ENCODE measurements at places on chromosomes 1 and 21.

GRCh38 chr21:26952374-26953066 is 14.4 kb downstream of the ADAMTS5 start:
- no peak for DNase-seq

DNA sequence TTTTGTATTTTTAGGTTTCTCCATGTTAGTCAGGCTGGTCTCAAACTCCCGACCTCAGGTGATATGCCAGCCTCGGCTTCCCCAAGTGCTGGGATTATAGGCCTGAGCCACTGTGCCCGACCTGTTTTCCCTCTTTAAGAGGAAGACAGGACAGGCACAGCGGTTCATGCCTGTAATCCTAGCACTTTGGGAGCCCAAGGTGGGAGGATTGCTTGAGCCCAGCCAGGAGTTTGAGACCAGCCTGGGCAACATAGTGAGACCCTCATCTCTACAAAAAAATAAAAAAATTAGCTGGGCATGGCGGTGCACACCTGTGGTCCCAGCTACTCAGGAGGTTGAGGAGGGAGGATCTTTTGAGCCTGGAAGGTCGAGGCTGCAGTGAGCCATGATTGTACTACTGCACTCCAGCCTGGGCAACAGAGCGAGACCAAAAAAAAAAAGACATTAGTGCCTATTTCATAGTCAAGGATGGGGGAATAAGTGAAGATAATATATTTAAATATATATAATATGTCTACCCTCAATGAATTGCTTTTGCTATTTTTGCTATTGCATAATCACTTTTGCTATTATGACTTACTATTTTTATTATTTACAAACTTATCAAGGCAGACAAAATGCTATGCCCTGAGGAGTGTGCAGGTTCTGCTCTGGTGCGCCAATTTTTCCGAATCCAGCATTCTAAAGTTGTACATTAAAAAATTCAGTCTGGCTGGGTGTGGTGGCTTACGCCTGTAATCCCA is 17.7 kb downstream of the MARCKSL1 start:
- DNase-seq: no peak

- DNase-seq: no peak
Observed at GRCh38 chr1:215081661-215082531, 641 bp upstream of the KCNK2 start.

DNA sequence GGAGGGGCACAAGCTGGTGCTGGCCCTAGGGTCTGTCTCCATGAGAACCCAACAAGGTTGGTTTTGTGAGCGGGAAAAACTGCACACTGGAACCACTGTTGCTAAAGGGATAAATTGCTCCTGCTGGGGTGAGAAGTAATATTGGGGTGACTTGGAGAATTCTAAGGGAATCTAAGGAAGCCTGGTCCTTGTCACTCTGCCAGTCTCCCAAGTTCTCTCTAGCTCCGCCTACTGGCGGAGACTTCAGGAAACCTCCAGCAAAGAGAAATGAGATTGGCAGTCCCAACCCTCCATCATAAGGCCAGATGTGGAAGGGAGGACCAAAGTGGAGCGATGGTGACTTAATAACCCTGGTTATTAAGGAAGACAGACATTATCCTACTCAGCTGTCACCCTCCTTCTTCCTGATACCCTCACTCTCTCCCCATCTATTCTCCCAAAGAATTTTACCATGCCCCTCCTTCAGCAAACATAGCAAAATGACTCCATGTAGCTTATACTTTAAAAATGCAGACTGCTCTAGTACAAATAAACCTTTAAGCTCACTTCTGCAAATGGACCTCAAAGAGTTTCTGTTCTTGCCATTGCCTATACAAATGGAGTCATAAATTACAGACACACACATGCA is 2.7 kb downstream of the LCE1F start:
- DNase-seq: no peak

DNA sequence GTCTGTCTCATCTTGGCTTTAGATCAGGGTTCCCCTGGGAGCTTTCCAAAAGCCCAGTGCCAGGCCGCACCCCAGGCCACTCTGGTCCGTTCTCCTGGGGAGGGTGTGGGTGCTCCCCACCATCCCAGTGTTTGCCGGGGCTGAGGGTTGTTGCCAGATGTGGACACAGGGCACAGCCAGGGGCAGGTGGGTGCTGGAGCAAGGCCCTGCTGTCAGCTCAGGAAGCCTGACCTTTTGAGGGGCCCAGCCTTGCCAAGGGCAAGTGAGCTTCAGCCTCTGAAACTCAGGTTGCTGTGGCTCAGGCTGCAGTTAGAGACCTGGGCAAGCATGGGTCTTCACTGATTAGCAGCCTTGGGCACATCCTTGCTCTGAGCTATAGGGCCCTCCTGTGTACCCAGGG is 22.8 kb upstream of the ZBTB21 start:
- no peak for DNase-seq

- DNase-seq: peak; percentile 15
Observed at GRCh38 chr21:42313501-42313969, 1.7 kb downstream of the TFF3 start.

DNA sequence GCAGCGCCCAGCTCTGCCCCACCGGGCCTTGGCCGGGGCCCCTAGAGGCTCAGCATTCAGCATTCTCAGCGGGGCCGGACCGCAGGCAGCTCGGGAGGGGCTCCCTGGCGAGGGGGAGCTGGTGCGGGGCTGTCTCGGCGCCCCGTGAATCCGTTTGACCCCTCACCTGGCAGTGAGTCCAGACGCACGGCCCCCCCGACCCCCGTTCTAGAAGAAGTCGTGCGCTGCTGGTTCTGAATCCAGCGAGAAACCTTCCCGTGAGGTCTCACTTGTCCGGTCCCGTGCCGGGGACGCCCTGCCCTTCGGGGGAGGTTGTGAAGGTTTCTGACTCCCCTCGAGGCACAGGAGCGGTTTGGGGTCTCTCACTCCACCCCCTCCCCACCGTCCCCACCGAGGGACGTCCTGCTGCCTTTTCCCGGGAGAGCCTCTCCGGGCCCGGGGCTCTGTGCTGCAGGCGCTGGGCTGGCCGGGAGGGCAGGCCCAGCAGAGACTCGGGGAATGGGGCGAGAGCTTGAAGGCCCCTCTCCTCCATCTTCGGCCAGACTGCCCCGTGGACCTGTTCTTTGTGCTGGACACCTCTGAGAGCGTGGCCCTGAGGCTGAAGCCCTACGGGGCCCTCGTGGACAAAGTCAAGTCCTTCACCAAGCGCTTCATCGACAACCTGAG is 655 bp downstream of the COL6A1 start:
- DNase-seq: no peak

DNA sequence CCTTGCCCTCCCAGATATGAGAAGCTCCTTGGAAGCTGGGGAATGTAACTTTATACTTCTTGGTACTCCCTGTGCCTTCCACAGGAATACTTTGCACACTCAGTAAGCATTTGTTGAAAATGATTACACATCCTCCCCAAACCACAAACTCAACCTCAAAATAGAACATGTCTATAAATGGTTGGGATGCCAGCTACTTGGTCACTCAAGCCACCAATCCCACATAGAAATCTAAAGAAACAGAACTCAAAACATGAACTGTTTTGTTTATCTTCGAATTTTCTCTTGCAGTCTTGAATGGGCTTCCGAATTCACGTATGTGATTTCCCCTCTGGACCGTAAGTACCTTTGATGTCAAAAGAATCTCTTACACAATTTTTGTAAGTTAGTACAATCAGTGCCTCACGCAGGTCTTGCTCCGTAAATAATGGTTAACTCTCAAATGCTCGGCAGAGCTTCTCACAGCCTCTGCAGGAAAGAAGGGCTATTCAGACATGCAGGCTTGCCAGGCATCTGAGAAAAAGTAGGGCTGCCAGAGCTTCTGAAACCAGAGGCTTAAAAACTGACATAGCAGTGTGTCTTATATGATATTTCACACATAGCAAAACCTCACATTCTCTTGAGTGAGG is 26.9 kb downstream of the SORT1 start:
- DNase-seq: no peak

DNA sequence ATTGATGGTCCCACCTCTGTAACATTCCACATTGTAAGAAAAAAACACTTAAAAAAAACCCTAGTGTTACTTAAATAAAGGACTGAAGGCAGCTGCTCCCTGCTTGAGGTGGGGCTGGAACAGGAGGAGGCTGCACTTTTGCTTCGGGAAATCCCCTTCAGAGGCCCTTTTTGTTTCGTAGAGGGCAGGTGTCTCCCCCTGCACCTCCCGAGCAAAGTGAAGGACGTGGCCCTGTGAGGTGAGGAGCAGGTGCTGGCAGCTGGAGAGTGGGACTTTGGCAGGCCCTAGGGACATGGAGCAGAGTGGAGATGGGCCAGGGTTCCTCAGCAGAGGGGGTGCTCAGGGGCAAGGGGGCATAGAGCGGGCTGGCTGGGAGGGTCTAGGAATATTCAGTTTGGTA is 33.4 kb upstream of the WNT4 start:
- DNase-seq: peak; percentile 31

DNA sequence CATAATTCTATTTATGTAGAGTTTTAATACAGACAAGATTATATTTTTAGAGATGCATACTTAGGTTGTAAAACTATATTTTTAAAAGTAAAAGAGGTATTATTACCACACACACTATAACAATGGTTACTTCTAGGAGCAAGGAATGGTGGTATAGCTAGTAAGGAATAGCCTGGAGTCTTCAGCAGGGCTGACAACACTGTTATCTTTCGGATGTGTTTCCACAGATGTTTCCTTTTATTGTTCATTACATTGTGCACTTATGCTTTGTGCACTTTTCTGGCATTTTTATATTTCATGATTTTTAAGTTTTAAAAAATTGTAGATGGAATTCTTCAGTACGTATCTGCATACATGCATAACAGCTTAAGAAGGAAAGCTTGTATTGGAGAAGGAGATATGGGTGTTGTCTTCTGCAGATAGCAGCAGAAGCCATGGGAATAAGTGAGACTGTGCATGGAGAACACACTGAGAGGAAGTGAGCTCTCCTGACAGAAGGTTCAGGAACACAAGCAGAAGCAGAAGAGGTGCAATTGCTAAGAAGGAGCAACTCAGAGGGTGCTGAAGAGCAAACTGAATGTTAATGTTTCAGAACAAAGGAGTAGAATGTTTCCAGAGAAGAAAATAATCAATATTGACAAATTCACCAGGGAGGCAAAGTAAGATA is 91.8 kb downstream of the UCHL5 start:
- no peak for DNase-seq

GRCh38 chr1:169584483-169585144 is 1.7 kb downstream of the F5 start:
- no peak for DNase-seq

GRCh38 chr1:200034262-200034557 is 6.7 kb downstream of the NR5A2 start:
- DNase-seq: no peak

- no peak for DNase-seq
Observed at GRCh38 chr1:235980976-235981375, 83.9 kb downstream of the NID1 start.

GRCh38 chr1:203273869-203274602 is 31.3 kb upstream of the BTG2 start:
- DNase-seq: no peak

GRCh38 chr1:174072581-174072980 is 50.4 kb upstream of the RC3H1 start:
- DNase-seq: no peak

- DNase-seq: no peak
Observed at GRCh38 chr1:104991702-104992101, 1242.0 kb downstream of the AMY1C start.

GRCh38 chr1:30780409-30780808 is 22.8 kb upstream of the LAPTM5 start:
- no peak for DNase-seq

- DNase-seq: no peak
Observed at GRCh38 chr1:167301355-167301754, 80.7 kb downstream of the POU2F1 start.

DNA sequence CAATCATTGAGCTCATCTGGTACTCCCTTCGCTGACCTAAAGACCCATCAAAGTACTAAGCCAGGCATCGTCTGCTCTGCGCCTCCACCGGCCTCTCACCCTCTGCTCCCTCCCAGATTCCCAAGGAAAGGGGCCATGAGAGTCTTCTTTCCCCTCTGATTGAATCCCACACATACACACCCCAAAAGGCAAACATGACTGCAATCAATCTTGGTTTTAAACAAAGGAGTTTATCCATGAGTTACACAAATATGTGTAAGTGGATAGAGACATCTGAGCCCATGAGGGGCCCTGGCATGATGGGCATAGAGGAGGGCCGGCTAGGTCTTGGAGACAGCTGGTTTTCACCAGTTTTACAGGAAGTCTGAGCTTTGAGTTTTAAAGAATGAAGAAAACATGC is 50.9 kb downstream of the CAPN2 start:
- no peak for DNase-seq

DNA sequence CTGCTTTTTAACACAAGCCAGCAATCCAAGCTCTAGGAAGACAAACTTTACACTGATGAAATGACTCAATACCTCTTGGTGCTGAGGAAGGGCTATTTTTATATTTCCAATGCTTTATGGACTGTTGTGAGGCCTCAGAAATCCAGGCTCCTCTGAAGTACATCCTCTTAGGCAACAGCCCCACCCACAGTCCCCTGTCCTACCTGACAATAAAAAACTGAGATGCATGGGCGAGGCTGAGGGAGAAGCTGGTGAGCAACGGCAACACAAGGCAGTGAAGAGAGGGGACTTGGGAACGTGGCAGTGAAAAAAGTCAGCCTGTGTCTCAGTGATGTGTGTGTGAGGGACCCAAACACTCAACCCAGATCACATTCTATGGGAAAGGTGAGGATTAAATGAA is 10.1 kb upstream of the CPT2 start:
- no peak for DNase-seq

- no peak for DNase-seq
Observed at GRCh38 chr1:203726417-203726867, 38.5 kb upstream of the LAX1 start.

DNA sequence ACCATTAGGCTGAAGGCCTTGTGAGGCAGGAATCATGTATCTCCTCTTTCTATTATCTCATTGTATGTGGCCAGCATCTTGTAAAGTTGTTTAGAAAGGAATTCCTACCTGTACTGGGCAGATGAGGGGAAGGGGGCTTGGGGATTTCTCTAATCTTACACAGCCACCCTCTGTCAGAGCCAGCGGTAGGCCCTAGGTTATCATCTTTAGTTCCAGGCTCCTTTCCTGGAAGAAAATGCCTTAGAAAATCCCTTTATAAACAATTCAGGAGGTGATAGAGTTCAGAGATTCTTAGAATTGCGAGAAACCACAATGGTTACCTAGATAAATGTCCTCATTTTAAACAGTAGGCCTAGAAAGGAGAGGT is 35.2 kb downstream of the DPT start:
- DNase-seq: no peak

Data from stimulated activated CD8-positive, alpha-beta memory T cell treated with anti-CD3 and anti-CD28 coated beads, Interleukin-4, amount 100 ng/mL, for 48 hours (primary cell).